Fibroblast of upper back skin (primary cell): ENCODE measurements at places on chromosomes 6 and 20.

DNA sequence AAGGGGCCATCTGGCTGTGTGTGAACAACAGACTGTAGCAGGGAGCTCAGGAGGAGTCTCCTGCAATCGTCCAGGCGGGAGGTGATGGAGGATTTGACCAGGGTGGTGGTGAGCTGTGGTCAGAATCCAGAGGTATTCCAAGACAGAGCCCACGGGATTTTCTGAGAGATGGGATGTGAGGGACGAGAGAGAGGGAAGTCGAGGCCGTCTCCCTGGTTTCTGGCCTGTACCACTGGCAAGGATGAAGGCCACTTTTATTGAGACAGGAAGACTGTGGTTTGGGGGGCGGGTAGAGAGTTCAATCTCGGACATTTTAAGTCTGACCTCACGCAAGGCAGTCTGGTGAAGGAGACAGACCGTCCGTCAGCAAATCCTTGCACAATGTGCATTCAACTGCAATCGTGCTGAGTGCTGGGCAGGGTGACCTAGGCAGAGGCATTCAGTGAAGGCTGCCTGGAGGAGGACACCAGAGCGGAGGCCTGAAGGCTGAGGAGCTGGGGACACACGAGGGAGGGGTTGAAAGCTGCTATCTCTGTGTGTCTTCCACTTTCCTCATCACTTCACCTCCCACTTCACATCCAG lies 53.9 kb downstream of the PREX1 start:
- no peak for DNase-seq

- DNase-seq, result no peak
Measured at GRCh38 chr6:45808917-45809316, 206.7 kb downstream of the CLIC5 start.

DNA sequence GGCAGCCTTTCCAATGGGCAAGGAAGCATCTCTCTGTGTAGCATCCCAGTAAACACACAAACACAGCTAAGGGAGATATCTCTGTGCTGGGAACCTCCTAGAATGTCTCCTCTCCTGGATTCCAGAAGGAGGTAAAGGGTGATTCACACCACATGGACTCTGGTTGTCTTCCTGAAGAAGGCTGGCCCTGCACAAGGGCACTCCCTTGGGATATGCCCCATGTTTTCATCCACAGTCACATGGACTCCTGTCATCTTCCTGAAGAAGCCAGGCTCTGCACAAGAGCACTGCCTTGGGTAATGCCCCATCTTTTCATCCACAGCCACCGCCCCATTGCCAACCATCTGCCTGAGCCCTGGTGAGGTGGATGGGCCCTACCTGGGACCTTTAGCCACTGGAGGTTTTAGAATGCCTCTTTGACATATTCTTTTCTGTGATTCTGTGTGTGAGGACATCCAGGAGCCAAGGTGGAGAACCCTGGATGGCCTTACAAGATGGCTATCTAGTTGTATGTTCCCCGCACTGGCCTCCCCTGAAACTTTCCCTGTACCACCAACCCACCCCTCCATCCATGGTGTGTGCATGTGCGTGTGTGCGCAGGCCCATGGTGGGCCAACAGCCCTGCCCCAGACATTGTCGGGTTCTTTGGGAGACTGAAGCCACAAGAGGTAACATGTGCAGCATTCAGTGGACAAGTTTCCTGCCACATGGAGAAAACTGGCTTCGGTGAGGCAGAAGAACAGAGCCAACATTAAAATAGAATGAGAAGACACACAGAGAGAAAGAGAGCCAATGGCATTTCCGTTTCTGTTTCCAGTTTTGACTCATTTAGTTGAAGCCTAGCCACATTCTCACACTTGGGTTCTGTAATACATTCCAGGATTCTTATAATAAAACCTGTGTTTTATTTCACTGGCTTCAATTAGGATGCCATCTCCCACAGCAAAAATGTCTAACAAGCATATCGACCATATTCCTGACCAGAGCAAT lies 110.2 kb upstream of the CST7 start:
- DNase-seq, result peak; percentile 83

GRCh38 chr20:10651227-10651990 lies 22.4 kb downstream of the JAG1 start:
- DNase-seq, result peak; percentile 91

- DNase-seq, result no peak
Measured at GRCh38 chr6:12355354-12355753, 65.2 kb downstream of the EDN1 start.
